ENCODE measurements at places on chromosomes 11 and 22.

- DNase-seq: peak; percentile 84
Measured at GRCh38 chr22:44735518-44736428, 16.6 kb upstream of the ARHGAP8 start.

- DNase-seq: no peak
Measured at GRCh38 chr11:76335842-76336241, 45.1 kb downstream of the THAP12 start.

- no peak for DNase-seq
Measured at GRCh38 chr11:118785362-118785761, 5.6 kb downstream of the DDX6 start.

DNA sequence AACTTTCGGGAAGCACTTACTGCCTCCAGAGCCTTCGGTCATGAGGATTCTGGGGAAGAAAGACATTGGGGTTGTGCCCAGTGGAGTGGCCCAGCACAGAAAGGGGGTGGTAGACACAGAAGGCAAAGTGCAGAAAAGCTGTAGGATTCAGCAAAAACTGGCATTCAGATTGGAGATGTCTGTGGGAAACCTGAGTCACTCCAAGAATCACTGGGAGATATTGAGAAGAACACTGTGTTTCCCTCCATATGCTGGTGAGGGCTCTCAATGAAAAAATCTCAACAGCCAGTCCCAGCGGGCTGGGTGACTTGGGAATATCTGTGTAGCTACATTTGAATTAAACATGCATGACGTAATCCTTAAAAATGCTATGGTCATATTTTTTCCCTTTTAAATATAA, 61.2 kb upstream of the RCN1 start:
- no peak for DNase-seq

DNA sequence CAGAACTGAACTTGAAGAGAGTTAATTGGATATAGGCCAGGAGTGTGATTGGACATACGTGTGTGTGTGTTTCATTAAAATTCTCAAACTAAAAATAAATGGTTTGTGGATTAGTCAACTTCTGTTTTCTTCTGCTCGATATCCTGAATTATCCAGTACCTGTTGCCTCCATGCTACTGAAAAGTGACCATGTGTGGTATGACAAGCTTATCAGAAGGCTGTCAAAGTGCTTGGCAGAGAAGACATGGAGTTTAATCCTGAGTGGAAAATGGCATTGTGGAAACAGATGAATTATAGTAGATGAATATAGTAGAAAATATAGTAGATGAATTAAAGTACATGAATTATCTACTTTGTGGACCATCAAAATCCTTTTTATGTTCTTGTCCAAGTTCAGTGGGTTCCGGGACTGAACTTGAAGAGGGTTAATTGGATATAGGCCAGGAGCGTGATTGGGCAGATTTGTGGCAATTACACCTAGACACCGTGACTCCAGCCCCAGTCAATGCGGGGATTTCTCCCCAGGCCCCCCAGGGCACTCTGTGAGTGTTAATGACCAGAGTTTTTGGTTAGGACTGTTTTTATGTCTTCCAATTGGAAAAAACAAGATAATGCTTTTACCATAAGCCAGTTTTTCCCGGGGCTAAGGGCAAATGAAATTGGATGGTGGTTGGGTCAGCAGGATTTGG, 30.1 kb downstream of the GRAMD1B start:
- no peak for DNase-seq

- no peak for DNase-seq
Measured at GRCh38 chr11:72202571-72202970, 10.6 kb downstream of the FOLR1 start.

- no peak for DNase-seq
Measured at GRCh38 chr22:27780161-27780575, 21.4 kb downstream of the MN1 start.

DNA sequence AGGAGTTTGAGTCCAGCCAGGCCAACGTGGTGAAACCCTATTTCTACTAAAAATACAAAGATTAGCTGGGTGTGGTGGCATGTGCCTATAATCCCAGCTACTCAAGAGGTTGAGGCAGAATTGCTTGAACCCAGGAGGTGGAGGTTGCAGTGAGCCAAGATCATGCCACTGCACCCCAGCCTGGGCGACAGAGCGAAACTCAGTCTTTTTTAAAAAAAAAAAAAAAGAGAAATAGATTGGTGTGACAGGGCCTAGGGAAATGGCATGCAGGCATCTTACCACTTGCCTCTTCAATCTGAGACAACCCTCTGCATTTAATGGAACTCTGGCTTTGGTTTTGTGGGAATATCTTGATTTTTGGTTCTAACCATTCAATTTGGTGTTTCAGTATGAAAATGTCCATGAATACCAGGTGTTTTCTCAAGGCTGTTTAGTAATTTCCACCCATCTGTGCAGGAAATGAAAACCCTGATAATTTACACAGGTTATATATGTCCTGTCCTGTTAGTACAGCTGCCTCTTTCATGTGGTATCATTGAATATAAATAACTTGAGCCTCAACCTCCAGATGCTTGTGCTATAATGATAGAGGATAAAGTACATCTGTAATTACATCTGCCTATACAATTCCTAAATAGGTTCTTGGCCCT, 8.4 kb downstream of the XBP1 start:
- DNase-seq: no peak

- DNase-seq: no peak
Measured at GRCh38 chr11:103875855-103876510, 160.5 kb upstream of the DDI1 start.

GRCh38 chr22:26822313-26822712, 164.9 kb downstream of the MIAT start:
- no peak for DNase-seq

DNA sequence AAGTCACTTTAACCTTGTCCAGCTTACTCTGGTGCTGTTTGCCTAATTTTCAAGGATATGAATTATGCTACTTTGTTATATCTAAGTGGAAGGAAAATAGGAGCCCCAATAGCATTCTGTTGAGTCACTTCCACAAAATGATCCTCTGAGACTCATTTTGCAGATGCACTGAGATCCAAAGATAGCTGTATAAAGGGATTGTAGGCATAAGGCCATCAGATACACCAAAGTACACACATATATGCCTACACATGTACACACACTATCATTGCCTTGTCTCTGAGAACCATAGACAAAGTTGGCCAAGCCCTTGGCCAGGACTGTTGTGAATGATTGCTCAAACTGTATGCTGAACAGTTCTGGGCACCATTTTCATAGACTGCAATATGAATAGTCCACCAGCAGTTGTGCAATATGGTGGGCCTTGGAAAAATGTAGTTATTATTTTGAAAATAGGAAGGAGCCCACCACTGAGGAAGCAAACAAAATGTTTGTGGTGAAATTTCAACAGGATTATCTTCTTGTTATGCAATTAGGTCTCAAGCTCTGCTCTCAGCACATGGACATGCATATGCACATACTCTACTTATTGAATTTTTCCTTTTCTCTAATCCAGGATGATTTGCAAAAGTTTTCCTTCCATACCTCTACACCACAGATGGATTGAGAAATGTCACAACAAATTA, 186.0 kb upstream of the CTSC start:
- no peak for DNase-seq

GRCh38 chr11:95778699-95779098, 10.9 kb downstream of the FAM76B start:
- DNase-seq: no peak

DNA sequence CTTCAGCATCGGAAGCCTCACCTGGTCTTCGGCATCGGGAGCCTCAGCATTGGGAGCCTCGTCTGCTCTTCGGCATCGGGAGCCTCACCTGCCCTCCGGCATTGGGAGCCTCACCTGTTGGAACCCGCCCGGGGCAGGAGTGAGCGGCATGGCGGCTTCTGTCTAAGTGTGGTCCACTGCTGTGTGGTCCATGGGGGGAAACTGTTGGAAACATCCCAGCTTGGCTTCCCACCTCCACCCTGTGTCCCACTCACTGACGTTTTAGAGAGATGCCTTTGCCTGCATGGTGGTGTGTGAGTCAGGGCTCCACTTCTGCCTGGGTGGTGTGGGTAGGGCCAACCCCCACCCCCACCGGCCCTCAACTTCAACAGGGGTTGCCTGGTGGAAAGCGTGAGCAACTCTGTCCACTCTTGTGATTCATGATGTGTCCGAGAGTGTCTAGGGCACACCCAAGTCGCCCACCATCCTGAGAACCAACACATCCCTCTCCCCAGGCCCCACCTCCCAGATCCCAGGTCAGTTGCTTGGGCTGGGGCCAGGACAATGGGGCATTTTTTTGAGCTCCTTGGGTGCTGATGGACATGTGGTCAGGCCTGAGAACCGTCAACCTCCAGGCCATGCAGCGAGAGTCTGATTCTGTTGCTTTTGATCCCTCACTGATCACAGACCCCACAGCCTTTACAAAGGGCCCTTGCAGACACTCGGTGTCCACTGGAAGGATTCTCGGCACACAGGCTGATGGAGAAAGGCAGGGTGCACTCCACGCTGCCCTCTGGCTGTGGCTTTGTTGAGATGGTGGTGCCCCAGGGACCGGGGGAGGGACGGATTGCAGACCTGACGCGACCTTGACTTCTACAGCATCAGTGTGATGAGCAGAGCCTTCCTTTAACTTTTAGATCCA, 406.7 kb downstream of the TBC1D22A start:
- no peak for DNase-seq

GRCh38 chr11:83827940-83828554, 541.9 kb upstream of the CCDC90B start:
- DNase-seq: no peak

GRCh38 chr11:11407763-11408084, 54.7 kb upstream of the CSNK2A3 start:
- no peak for DNase-seq

- DNase-seq: no peak
Measured at GRCh38 chr11:76276046-76276780, 69.9 kb upstream of the WNT11 start.

- DNase-seq: no peak
Measured at GRCh38 chr22:39847477-39847876, 46.1 kb downstream of the ENTHD1 start.

- no peak for DNase-seq
Measured at GRCh38 chr22:24338726-24339451, 68.3 kb downstream of the SPECC1L start.

GRCh38 chr22:33443683-33444082, 385.5 kb upstream of the SYN3 start:
- no peak for DNase-seq

DNA sequence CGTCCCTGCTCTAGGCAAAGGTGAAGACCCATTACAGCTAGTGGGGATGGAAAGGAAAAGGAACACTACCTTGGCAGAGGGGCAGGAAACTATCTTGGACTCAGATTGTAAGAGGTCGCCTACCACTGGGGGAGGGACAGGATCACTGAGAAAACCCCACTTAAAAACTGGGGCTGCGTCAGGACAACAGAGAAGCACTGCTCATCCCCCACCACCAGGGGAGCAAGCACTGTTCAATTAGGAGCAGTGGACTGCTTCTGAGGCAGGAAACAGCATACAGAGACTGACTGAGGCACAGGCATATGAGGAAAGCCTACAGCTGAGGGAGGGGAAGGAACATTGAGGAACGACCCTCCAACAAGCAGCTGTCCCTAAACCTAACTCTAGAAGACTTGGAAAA, 20.8 kb upstream of the DLAT start:
- peak; percentile 7 for DNase-seq

GRCh38 chr11:8598506-8598905, 4.5 kb upstream of the STK33 start:
- no peak for DNase-seq

- DNase-seq: no peak
Measured at GRCh38 chr11:45345491-45345890, 59.4 kb upstream of the SYT13 start.

DNA sequence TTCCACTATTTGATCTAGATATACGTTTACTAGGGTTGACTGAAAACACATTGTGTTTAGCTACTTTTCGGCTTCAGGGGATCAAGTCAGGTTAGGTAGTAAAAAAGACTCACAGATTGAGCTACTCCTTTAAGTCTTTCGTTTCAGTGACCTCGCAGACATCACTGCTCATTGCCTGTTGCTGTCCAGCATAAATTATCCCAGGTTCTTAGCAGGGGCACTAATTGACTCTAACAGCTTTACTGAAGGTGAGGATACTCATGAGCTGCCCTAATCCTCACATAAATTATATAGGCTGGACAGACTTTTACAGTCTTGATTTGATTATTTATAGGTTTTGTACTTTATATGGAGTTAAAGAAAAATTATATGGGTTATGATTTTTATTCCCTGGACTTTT, 3.7 kb downstream of the CARD18 start:
- no peak for DNase-seq

GRCh38 chr11:44531116-44531504, 34.4 kb upstream of the CD82 start:
- DNase-seq: no peak

- no peak for DNase-seq
Measured at GRCh38 chr11:64880240-64881001, 2.0 kb upstream of the EHD1 start.

DNA sequence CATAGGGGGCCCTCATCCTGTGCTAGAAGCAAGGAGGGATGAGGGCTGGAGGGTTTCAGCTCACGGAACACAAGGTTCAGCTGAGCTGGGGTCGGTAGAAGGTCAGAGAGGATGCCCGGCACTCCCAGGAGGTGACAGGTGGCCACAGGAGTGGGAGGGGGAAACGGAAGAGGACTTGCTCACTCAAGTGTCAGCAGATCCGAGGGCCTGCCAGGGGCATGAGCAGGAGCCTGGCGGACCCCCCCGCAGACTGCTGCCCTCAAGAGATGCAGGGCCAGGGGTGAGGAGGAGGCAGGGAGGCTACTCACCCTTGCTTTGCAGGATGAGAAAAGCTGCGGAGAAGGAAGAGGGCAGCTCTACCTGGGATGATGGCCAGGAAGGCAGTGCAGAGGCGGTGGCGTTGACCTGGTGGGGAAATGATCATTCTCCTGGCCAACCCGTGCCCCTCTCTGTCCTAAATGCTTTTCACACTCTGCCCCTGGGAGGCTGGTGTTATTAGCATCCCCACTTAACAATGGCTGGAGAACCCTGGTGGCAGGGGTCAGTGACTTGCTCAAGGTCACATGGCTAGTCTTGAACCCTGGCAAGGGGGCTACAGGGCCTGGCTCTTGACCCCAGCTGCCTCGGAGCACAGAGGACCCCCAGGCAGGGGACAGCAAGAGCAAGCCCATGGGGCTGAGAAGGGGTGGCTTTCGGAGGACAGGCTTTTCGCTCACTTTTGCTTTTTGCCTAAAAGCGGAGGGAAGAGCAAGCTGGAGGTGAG, 30.1 kb upstream of the CSNK1E start:
- DNase-seq: no peak

- DNase-seq: no peak
Measured at GRCh38 chr11:128796270-128796669, 70.8 kb downstream of the KCNJ1 start.

DNA sequence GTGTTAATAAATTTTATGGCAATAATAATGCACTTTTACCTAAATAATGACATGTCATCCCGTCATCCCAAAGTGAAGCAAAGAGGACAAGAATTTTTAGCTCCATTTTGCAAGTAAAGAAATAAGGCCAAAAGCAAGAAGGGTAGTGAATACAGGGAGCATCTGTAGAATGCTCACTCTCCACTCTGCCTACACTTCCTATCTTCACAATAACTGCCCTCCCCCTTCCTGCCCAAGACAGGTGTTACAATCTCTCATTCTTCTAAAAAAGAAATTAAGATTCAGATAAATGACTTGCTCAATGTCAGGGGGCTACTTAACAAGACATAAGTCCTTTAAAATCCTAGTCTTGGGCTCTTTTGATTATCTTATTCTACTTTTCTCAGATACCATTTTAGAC, 8.9 kb downstream of the RDX start:
- DNase-seq: no peak
